ENCODE measurements at places on chromosomes 6 and 20.

GRCh38 chr6:15510536-15511247, 152.1 kb downstream of the DTNBP1 start:
- no peak for DNase-seq

- DNase-seq, result no peak
Measured at GRCh38 chr20:37502654-37503053, 18.4 kb upstream of the NNAT start.

DNA sequence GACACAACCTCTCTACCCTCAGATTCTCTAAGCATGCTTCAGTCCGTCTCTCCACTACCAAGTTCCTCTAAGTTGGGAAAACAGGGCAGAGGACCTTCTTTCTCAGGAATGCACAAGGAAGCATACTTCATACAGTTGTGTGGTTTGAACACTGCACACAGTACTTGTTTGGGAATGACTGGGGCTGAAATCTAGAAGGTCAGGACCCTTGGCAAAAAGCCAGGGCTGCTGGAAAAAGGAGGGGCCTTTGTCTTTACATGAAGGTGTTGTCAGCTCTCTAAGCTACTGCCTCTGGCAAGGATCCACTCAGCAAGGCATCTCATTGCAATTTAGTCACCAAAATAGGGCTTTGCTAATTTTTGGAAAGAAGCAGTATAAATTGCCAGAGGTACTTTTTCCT, 20.7 kb upstream of the HEY2 start:
- DNase-seq, result no peak

GRCh38 chr20:37360391-37361115, 14.6 kb downstream of the SRC start:
- DNase-seq, result no peak

DNA sequence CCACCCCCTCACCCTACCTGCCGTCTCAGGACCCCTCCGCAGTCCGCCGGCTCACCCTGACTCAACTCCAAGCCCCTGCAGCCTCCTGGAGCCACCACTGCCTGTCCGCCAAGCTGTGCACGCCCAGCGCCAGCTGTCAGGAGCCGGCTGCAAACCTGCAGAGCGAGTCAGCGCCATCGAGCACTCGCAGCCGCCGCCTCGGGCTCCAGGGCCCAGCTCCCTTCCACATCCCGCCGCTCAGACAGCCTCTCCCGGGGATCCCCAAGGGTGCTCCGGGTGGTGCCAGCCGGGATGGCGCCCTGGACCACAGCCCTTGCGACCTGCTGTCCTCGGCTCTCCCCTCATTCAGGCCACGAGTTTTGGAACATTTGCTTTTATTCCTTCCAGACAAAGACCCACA, 4.3 kb downstream of the TNNC2 start:
- DNase-seq, result no peak

DNA sequence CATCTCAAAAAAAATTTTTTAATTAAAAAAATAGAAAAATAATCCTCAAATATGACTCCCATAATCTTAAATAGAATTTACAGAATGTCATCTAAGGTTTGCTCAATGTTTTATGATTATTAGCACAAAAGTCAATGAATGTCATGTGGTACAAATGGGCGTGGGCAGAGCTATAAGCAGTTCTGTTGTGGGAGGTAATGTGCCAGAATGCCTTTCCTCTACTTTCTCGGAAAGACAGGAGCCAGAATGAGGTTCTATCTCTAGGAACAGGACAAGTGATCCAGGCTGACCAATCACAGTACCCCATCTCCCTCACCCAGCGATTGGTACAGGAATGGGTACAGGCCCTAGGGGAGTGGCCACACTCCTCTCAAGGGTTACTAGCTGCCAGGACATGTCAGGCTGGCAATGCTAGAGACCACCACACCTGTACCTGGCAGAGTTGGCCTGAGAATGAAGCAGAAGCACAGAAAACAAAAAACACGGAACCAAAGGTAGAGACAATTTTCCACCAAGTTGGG, 15.1 kb downstream of the RALGAPA2 start:
- no peak for DNase-seq

- DNase-seq, result no peak
Measured at GRCh38 chr20:50378170-50379000, 131.8 kb upstream of the PTPN1 start.

DNA sequence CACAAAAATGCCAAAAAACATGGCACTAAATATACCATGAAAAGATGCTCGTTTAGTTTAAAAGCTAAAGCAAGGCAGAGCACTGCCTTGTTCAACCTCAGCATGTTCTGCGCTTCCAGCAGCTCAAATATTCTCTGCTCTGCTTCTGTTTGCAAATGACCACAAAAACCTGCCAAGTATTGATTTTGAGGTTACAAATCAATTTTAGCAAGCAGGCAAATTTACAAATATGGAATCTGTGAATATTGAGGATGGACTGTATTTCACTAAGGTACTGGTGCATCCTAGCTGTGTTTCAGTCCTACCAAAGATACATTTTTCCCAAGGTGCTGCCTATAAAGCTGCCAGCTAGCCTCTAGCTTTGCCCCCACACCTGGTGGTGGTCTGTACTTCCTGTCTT, 449.9 kb downstream of the PREX1 start:
- DNase-seq, result no peak

- no peak for DNase-seq
Measured at GRCh38 chr6:9461188-9461587, 953.7 kb downstream of the TFAP2A start.

- no peak for DNase-seq
Measured at GRCh38 chr6:158002249-158002950, 20.7 kb downstream of the SYNJ2 start.

DNA sequence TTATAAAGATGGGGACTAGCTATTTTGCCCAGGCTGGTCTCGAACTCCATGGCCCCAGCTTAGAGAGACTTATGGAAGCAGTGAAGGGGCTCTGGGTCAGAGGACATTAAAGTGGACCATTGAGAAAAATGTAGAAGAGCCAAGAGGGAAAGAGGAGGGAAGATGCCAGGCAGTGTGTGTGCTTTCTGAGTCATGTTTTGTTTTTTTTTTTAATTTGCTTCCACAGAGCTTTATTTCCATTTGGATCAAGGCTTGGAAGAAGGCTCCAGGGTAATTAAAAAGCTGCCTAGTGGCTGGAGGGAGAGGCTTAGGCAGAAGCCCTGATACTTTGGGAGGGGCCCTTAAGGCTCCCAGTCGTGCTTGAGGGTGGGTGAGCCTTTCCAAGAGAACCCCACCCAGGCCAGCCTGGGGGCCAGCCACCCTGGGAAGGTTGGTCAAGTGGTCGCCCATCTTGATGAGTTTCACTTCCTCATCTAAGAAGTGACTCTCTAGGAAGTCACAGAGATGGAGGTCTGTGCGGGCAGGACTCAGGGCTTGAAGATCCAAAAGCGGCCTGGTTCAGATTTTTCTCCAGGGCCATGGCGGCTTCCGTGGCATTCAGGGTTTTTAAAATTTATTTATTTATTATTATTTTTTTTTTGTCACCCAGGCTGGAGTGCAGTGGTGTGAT, 3.0 kb upstream of the ZNF335 start:
- no peak for DNase-seq

DNA sequence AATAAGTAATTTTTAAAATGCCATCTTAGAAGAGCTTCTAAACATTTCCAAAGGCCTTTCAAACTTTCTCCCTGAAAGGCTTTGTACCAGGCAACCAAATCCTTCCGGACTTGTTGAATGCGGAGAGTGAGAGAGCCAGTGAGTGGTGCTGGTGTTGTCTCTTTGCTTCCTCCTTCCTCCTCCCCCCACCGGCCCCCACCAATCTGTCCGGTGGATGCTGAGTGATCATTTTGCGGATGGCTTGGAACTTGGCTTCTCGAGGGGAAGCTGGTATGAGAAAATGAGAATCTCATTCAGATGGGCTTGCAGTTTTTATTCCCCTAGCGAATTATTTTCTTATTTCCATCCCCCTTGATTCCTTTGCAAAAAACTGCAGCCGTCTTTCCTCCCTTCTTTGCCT, 97.3 kb downstream of the ANKRD60 start:
- no peak for DNase-seq

DNA sequence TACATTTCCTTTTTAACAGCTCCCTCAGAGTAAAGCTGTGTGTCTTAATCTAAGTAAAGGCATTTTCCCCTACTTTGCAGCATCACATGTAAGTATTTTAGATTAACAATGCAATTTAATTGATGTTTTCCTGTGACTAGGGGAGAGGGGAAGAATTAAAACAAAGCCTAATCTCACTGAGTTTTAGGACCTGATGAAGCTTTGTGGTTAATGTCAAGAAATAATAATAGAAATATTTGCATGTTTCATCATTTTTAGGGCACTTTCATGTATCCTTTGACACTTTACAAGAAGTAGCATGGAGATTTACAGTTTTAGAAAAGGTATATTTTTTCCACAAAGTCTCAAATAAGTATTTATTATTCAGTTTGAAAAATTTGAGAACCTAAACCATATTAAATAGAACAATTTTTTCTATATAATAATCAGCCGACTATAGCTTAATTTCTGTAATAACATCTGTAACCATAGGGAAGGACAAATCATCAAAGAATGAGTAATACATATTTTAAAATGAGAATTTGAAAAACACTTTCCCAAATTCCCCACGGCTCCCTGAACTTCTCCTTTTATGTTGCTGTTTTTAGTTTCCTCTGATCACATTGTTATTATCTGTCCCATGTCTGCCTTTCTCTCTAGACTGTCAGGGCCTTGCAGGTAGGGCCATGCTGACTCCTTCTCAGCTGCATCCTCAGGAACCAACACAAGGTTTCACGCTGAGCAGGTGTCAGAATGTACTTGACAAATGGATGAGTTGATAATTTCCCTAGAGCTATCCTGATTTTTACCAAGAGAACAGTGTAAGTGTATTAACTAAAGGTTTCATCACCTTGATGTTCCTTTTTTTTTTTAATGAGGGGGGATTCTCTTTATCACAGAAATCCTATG, 338.1 kb downstream of the SYNE1 start:
- no peak for DNase-seq

DNA sequence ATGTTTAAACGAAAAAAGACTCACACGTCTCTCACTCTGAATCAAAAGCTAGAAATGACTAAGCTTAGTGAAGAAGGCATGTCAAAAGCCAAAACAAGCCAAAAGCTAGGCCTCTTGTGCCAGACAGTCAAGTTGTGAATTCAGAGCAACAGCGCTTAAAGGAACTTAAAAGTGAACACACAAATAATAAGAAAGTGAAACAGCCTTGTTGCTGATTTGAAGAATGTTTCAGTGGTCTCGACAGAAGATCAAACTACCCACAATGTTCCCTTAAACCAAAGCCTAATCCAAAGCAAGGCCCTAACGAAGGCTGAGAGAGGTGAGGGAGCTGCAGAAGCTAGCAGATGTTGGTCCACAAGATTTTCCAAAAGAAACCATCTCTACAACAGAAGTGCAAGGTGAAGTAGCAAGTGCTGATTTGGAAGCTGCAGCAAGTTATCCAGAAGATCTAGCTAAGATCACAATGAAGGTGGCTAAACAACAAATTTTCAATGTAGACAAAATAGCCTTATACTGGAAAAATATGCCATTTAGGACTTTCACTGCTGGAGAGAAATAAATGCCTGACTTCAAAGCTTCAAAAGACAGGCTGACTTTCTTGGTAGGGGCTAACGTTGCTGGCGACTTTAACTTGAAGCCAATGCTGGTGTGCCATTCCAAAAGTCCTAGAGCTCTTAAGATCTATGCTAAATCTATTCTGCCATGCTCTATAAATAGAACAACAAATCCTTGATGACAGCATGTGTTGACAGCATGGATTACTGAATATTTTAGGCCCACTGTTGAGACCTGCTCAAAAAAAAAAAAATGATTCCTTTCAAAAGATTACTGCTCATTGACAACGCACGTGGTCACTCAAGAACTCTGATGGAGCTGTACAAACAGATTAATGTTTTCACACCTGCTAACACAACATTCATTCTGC, 40.3 kb downstream of the SEC63 start:
- no peak for DNase-seq

DNA sequence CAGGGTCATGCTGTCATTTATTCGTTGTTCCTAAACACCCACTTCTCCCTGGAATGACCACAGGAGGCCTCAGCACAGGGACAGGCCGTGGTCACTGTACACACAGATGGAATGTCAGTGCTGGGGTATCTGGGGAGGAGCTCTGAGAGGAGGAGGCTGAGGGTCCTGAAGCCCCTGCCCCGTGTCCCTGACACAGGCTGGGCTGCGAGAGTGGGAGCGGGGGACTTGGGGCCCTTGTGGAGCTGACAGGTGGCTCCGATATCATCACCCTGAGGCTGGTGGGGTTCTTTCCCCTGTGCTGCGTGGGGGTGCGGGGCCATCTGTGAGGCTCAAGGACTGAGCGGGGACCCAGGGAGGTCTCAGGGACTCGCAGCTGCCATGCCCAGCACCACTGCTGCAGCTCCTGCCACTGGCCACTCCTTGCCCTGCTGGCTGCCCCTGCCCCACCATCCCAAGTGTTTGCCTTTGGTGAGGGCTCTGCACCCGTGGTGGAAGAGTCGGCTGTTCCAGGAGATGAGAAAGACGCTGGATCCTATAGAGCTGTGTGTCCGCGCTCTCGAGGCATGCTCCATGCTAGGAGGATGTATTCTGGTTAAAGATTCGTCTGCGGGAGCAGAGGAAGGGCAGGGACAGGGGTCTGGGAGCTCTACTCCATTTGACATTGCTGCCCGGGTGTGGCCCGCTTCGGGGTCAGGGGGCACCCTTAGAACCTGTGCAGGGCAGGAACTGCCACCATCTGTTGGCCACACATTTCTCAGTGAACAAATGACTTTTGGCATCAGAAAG, 18.9 kb downstream of the NPEPL1 start:
- no peak for DNase-seq

DNA sequence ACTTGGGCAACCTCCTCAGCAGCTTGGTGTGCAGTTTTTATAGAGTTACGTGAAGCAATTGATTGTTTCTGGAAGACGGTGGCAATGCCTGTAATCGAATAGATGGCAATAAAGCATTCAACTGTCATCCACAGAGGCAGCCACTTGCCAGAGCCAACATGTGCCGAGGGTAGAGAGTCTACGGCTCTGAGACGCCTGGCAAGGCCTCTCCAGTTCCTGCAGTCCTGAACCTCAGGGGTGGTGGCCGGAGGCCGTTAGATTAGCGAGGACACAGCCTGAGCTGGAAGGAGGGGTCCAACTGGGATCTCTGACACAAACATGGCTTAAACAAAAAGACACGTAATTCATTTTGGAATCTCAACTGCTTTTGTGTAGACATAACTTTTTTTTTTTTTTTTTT, 775 bp upstream of the TTLL2 start:
- no peak for DNase-seq

GRCh38 chr6:89221971-89222711, 5.0 kb upstream of the GABRR1 start:
- peak; percentile 61 for DNase-seq

- no peak for DNase-seq
Measured at GRCh38 chr20:32368925-32369324, 10.8 kb downstream of the ASXL1 start.

- DNase-seq, result no peak
Measured at GRCh38 chr6:3753228-3753835, 1.8 kb upstream of the PXDC1 start.
